ENCODE measurements at places on chromosomes 13 and 19. TPM values are rescaled to one million over a fixed set of nuclear protein-coding genes. Genes with fewer than 3 reads are reported as not detected.

KLK4 gene
- polyA plus RNA-seq: not detected

FCER2 gene
- not detected for polyA plus RNA-seq

FUT2 gene
- polyA plus RNA-seq: 3.1 TPM

ZNF83 gene
- polyA plus RNA-seq: 7.5 TPM

C5AR1 gene
- polyA plus RNA-seq: 3.2 TPM

ELF1 gene
- 12.4 TPM for polyA plus RNA-seq

PSG7 gene
- not detected for polyA plus RNA-seq

IGFLR1 gene
- polyA plus RNA-seq: 11.2 TPM

ZNF486 gene
- 4.0 TPM for polyA plus RNA-seq

PCDH8 gene
- polyA plus RNA-seq: 9.4 TPM

PEAK3 gene
- not detected for polyA plus RNA-seq

FGF21 gene
- 3.6 TPM for polyA plus RNA-seq

All from brain (organoid and tissue), 16 donors.